Calu3 (cell line): ENCODE measurements at places on chromosomes 3 and 15.

GRCh38 chr3:190397889-190398288 is 9.9 kb downstream of the CLDN16 start:
- no peak for DNase-seq

GRCh38 chr3:84738086-84738485 is 220.7 kb upstream of the CADM2 start:
- DNase-seq: no peak

DNA sequence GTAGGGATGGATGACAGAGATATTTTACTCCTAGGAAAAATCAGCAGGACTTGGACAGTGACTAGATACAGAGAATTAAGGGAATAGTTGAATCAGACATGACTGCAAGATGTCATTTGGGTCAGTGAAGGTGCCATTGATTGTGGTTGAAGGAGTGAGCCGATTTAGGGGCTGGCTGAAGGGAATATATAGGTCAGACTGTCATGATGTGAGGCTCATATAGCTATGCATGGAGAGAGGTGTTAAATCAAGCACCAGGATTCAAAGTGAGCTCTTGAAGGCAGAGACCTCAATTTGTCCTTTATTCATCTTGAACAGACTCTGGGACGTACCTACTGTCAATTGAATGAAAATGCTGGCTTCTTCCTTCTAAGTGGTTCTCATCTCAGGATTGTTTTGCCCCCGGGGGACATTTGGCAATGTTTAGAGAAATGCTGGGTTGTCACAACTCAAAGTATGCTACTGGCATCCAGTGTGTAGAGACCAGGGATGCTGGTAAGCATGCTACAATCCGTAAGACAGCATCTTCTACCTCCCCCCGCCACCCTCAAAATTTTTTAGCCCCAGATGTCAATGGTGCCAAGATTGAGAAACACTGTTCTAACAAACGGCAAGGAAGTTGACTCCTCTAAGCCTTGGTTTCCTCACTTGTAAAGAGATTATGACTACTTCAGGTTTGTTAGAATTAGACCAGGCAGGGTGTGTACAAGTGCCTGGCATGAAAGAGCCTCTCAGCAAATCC is 7.8 kb downstream of the ATP2C1 start:
- no peak for DNase-seq

GRCh38 chr3:58093574-58094195 is 85.5 kb downstream of the FLNB start:
- peak; percentile 54 for DNase-seq

GRCh38 chr3:196397941-196398340 is 34.3 kb downstream of the UBXN7 start:
- DNase-seq: no peak

GRCh38 chr3:136075811-136076210 is 110.3 kb downstream of the PPP2R3A start:
- DNase-seq: no peak

GRCh38 chr3:20326541-20326940 is 140.5 kb upstream of the SGO1 start:
- no peak for DNase-seq
